ENCODE measurements at places on chromosomes 7 and 10.

DNA sequence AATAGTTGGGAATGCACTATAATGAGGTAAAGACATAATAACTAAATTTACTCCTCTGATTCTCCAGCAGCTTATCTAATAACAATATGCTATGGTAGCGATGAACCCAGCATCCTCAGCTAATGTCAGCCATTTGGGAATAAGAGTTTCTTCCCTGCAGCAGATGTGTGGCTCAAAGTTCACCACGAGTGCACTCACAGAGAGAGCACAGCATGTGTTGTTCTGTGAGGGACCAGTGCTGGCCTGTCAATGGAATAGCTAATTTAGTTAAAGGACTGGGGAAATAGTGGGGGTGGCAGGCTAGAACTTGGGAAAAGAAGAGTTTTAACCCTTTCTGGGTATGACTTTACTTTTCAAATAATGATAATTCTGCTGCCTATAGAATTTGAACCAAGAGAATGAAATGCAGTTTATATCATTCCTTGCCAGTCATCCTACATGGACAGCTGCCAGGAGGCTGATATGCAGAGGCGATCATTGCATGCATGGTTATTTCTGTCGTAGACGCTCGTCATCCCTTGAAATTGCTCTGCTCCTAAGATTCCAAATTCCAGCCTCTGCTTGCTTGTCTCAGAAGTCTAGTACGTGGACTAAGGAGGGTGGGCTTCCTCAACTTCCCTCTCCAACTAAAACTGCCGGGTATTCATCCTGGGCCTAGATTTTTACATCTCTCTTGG, 355.6 kb downstream of the RNLS start:
- no peak for DNase-seq

GRCh38 chr7:102412548-102412947, 16.4 kb downstream of the PRKRIP1 start:
- no peak for DNase-seq

DNA sequence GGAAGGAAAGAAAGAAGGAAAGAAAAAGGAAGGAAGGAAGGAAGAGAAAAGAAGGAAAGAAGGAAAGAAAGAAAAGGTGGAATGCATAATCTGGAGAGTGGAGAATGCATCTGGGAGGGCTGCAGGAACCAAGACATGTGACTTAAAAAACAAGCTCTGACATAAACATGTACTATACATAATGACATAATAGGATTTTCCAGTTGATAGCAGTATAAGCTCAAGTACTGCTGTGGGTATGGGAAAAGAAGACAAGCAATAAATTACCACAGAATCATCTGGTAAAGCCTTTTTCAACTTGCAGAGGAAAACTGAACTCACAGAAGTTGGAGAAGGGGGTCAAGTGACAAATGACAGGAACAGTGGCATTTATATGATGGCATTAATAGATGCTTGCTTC, 345.9 kb downstream of the PLXDC2 start:
- DNase-seq: no peak

DNA sequence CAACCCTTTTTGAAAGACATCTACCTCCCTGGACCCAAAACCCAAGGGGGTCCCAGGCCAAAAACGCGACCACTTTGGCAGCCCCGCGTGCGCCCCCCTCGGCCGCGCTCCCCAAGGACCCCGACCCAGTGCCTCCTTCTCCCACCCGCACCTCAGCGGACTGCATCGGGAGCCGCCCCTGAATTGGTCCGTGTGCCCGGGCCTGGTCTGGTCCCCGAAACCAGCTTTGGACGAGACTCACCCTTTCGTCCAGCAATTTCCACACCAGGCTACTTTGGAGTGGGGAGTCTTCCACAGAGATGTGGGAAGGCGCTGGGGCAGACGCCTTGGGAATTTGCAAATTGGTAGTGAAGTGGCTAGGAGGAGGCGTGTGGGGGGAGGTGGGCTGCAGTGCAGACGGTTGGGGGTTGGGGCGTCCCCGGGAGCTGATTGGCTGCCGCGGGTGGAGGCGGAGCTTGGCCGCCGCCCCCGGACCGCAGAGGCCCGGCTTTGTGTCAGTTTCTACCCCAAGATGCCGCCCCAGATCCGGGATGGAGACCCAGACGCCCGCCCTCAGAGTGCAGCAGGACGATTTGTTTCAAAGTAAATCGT, 16.9 kb downstream of the TCAF1 start:
- DNase-seq: no peak

DNA sequence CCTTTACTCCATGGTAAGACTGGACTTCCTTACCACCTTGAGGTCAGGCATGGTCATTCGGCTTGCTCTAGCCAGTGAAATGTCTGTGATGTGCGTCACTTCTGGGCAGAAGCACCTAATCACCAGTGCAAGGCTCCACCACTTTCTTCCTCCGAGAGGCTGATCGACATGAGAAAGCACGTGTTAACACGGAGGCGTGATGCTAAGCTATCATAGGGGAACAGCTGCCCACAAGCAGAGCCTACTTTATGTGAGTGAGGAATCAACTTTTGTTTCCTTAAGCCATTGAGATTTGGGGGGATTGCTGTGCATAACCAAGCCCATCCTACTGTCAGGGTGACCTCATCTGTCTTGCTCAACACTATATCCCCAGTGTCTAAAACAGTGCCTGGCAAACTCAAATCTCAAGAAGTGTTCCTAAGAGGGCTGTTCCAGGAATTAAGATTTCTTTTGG, 23.1 kb upstream of the SAR1A start:
- no peak for DNase-seq

Data from stimulated activated CD4-positive, alpha-beta T cell treated with anti-CD3 and anti-CD28 coated beads, TNF-alpha, amount 100 ng/mL, for 48 hours (primary cell).